ENCODE measurements at places on chromosomes 2 and 18.

GRCh38 chr2:40201425-40201824 is 250.5 kb downstream of the SLC8A1 start:
- no peak for DNase-seq

DNA sequence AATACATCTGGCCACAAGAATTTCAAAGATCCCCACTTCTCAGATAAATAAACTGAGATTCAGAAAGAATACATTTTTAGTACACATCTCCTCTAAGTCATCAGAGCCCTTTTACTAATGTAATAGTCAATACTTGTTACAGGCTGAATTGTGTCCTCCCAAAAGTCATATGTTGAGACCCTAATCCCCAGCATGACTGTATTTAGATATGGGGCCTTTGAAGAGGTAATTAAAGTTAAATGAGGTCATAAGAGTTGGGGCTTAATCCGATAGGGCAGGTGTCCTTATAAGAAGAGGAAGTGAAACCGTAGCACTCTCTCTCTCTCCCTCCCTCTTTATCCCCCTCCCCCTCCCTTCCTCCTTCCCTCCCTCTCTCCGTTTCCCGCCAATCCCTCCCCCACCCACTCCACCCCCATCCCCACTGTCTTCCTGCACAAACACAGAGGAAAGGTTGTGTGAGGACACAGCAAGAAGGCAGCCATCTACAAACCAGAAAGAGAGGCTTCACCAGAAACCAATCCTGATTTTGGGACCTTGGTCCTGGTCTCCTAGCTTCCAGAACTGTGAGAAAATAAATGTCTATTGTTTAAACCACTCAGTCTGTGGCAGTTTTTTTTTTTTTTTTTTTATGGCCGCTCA is 66.6 kb upstream of the ZNF397 start:
- DNase-seq: no peak

DNA sequence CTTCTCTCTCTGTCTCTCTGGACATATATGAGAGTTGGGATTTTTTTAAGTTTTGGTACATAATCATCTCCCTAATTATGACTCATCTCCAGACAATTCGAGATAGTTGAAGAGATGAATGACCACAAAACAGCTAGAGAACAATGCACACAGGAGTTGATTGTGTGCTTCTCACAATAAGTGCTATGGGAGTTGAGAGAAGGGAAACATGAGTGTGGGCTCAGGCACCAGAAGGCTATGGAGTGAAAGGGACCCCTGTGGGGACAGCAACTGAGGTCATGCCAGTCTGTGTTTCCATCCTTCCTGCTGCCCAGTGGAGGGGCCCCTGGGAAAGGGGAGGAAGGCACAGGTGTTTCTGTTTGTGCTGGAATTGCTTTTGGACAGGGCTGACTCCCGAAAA is 6.5 kb upstream of the YWHAQ start:
- DNase-seq: no peak

DNA sequence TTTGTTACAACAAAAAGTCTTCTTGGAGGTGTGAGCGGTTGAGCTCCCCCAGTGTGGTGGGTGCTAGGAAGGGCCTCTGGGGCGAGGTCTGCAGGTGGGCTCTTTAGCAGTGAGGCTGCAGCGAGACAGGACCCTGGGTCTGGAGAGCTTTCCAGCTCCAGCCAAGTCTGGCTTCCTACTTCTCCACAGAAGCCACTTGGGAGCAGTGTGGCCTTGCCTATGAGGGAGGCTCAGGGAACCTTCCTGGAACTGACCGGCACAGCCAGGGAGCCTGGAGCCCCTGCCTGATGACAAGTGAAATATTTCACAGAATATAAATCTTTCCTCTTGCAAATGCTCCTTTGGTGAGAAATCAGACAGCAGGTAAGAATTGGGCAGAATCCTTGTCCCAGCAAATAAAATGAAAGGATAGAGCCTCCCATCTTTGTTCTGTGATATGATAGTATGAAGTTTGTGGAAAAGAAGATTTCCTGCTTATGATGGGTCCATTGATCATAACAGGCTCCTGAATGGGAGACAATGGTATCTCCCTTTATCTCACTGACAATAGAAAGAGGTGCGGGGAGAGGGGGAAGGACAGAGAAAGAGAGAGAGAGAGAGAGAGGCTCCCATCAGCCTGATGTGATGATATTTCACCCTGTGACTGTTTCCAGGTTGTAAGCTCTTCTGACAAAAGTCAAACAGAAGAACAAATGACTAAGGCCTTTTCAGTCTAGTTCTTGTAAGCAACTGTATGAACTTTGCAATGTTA is 289.8 kb upstream of the SPRED2 start:
- no peak for DNase-seq

- DNase-seq: no peak
Measured at GRCh38 chr18:34976534-34976898, 64.7 kb upstream of the MAPRE2 start.

DNA sequence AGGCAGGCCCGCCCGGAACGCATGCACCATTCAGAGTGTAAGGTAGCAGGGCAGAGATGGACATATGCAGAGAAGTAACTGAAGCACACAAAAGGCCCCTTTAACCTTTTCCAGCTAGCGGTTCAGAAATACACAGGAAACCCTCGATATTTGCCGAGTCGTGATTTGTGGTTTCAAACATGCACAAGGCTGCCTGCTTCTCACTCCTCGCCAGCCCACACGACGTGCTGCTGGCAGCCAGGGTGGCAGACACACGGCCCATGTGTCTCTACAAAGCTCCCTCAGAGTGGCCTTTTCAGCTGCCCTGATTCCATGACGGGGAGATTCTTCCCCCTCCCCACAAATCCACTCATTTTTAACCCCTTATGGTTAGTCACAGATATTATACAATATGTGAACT is 23.6 kb downstream of the ZBTB7C start:
- DNase-seq: no peak

GRCh38 chr2:43083710-43084698 is 142.4 kb downstream of the ZFP36L2 start:
- no peak for DNase-seq

GRCh38 chr2:40292291-40292690 is 159.6 kb downstream of the SLC8A1 start:
- DNase-seq: no peak

DNA sequence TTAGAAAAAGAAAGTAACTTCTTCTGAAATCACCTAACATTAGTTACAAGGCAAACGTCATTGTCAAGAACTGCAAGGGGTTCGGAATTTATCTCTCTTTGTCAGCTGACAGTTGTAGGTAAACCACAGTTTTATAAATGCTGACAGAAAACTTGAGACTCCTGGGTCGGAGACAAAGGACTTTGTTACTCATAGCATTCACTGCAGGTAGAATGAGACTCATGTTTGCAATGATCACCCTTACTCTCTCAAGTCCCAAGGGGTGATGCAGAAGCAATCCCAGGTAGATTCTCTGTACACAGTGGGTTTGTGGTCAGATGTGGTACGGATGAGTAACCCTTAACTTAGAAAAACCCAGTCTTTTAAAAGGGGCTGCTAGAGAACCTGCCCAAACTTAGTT is 757.8 kb downstream of the TRIB2 start:
- DNase-seq: no peak

DNA sequence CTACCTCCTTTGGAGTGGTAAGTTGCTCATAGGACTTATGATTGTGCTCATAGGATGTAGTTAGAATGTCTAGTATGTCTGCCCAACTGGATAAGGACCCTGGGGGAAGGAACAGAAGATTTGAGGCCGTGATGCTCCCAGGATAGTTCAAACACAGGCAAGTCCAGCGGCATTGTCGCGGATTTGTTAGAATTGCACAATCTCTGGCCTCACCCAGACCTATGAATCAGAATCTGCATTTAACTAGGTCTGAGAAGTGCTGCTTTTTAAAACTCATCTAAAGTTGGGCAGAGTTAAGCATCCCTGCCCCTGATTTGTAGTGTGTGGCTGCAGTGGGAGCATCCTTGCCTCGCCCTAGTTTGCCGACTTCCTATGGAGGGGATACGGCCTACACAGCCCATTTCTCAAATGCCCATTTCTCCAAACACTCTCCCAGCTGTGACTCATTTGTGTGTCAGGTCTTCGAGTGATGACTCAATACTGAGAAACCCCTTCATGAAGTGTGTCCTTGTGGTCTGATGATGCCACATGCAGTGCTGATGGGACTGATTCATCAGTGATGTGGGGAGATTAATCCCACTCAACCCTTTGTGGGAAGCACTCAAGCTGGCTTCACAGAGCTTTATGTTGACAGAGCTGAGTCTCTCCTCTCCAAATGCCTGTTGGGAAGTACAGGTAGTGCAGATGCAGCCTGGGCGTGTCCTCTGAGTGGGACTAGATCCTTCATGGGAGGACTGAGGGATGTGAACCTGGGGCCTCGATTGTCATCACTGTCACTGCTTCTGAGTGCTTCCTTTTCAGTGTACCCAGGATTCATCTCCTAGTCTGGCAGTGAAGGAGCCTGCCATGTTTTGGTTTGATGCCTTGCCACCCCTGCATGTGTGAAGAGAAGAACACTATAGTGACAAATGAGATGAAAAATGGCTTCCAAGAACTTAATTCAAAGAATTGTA is 18.7 kb downstream of the SMIM21 start:
- no peak for DNase-seq

DNA sequence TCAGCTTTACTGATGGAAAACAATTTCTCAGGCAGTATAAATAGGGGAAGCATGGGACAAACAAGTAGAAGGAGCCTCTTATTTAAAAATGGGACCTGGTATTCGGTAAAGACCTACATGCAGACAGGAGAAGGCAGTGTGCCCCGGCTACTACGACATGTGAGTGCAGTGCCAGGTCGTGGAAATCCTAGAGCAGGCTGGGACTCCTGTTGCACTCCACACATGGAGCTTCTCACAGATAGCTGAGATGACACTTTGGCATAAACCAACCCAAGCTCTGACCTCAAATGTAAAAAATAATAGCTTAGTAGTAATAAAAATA is 885 bp upstream of the DSEL start:
- DNase-seq: no peak

DNA sequence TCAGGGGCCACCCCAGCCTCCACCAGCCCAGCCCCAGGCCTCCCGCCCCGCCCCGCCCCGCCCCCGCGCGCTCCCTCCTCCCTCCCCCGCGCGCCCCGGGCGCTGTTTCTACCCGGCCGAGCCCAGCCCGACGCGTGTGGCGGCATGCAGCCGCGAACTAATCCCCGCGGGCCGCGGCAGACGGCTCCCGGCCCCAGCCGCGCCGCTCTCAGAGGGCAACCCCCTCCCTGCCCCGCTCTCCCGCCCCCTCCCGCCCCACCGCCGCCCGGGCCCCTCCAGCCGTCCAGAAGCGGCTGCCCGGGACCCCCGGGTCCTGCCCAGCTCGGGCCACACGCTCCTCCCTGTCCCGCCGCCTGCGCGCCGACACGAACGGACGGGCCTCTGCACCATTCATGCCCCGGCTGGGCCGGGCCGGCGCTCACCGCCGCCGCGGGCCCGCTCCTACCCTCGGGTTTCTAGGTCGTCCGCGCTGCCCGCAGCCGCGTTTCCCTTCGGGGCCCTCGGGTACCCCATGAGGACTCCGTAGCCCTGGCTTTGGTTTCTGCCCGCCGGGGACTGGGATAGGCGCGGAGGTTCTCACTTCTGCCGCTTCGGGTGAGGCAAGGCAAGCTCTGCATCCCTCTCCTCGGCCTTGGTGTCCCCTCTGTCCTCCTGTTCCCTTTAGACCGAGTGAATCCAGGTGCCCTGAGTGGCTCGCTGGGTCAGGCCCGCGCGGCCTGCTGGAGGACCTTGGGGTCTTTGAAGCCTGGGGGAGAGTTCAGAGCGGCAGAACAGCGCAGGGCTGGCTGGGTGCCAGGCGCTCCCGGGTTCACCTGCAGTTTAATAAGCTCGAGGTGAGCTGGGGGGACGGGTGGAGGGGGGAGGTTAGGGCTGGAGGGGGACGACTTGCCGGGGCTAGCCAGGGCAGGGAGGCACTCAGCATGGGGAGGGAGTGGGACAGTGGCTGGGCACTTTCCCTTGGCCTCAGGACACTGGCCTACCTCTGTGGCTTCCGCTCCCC is 3.1 kb downstream of the WNT10A start:
- no peak for DNase-seq

- DNase-seq: no peak
Measured at GRCh38 chr2:10419553-10420257, 28.4 kb downstream of the ODC1 start.

GRCh38 chr2:128208023-128208422 is 110.6 kb downstream of the HS6ST1 start:
- no peak for DNase-seq

- no peak for DNase-seq
Measured at GRCh38 chr2:2876331-2877221, 501.0 kb downstream of the EIPR1 start.

DNA sequence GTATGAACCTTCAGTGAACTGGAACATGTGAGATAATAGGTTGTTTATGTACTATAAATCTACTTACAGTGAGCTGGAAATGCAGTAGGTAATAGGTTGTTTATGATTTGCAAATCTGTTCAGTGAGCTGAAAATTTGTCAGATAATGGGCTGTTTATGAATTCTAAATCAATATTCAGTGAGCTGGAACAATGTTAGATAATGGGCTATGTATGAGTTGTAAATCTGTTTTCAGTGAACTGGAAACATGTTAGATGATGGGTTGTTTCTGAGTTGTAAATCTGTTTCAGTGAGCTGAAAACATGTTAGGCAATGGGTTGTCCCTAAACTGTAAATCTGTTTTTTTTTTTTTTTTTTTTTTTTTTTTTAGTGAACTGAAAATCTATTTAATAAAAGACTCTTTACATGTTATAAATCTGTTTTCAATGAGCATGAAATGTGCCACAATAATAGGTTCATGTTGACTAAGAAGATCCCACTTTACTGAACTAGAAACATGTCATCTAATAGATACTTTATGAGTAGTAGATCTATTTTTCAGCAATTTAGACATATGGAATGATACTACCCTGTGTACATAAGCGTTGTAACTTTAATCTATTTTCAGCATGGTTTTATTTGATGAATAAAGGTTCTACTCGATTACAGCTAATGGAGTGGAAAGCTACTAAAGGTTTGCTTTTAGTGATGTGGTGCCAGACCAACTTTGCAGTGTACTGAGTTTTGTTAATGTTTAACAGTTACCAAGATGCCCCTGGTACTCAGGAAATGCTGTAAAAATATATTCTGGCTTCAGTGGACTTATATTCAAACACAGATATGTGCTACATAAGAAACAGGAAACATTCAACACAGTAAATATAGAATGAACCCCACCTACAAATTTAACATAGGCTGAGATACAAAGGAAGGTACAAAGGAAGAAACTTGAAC is 1471.8 kb downstream of the LRP1B start:
- no peak for DNase-seq

GRCh38 chr2:188524519-188525113 is 232.9 kb downstream of the GULP1 start:
- no peak for DNase-seq

- DNase-seq: no peak
Measured at GRCh38 chr2:7895289-7895688, 786.6 kb upstream of the ID2 start.

DNA sequence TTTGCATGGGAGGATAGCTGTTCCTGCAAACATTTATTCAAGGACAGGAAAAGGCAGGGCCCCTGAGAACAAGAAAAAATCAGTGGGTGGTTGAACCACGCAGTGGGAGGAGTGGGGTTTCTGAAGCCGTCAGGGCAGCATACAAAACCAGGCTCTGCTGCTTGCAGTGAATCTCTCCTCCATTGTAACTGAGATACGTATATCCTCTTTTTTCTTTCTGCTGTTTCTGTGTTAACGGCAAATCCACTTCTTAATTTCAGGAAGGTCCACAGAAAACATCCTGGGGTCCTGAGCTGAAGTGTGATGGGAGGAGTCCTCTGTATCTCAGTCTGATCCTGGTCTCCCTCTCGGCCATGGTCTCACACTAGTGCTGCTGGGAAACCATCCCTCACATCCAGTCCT is 27.2 kb upstream of the KCNF1 start:
- no peak for DNase-seq

All from stimulated activated CD4-positive, alpha-beta T cell treated with anti-CD3 and anti-CD28 coated beads, Interleukin-1b, Interleukin-23, amount 100 ng/mL, for 1 hour (primary cell).